NCI-H187 treated with DMSO at 0.1 percent for 48 hours (cell line): ENCODE measurements at places on chromosomes 12 and 14.

DNA sequence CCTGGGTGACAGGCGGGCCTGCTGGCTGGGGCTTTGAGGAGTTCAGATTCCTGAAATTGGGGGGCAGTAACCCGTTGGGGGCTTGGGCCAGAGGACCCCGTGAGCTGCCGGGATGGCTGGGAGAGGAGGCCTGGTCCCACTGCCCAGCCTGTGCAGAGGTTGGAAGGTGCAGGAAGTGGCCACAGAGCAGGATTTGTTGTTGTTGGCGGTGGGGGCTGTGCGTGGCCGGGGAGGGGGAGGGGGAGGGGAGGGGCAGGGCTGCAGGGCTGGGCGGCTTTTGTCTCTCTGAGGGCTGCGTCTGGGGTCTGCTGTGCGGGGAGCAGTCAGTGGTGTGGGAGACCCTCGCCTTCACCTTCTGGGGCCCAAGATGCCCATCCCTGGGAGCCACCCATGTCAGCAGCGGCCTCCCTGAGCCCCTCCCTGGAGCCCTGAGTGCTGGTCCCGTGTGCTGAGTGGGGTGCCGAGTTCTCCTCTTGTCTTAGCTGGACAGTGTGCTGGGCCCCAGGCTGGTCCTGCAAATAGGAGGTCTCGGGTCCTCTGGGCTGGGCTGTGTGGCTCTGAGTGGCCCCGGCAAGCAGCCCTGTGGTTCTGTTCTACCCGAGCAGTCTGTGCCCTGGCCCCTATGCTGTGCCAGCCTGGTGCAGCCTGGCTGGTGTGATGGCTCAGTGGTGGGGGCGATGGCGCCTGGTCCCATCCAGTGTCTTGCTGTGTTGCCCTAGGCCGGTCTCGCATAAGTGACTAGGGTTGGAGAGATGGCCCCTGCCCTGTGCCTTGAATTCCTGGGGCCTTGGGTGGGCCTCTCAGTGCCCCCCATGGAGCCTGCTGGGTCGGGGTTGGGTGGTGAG, 10.3 kb downstream of the KIF26A start:
- DNase-seq: no peak

DNA sequence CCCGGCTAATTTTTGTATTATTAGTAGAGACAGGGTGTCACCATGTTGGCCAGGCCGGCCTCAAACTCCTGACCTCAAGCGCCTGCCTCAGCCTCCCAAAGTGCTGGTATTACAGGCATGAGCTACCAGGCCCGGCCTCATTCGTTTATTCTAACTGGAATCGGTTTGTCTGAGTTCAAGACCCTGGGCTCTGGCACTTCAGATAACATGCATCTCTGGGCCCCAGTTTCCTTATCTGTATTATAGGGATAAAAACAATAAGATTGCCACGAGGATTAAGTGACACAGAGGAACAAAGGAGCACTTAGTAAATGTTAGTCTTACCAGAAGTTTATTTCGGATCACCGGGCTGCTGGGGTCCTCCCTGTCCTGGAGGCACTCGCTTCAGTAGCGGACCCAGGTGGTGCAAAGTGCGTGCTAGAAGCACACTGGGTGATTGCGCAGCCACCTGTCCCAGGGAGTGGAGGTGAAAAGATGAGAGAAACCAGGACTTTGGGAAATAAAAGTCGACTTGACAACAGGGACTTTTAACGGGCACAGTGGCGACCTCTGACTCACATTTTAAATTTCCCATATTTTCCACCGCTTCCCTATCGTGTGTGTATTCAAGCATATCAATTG, 37.5 kb downstream of the ACACB start:
- no peak for DNase-seq

GRCh38 chr14:66330916-66331315, 155.3 kb upstream of the CCDC196 start:
- no peak for DNase-seq

GRCh38 chr12:33357181-33357580, 82.4 kb downstream of the SYT10 start:
- DNase-seq: no peak

- no peak for DNase-seq
Measured at GRCh38 chr14:35406090-35406489, 1.5 kb upstream of the NFKBIA start.

DNA sequence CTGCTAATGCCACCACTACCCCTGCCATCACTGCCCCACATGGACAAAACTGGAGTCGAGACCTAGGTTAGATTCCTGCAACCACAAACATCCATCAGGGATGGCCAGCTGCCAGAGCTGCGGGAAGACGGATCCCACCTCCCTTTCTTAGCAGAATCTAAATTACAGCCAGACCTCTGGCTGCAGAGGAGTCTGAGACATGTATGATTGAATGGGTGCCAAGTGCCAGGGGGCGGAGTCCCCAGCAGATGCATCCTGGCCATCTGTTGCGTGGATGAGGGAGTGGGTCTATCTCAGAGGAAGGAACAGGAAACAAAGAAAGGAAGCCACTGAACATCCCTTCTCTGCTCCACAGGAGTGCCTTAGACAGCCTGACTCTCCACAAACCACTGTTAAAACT, 7.1 kb upstream of the OAS2 start:
- no peak for DNase-seq

- DNase-seq: no peak
Measured at GRCh38 chr14:101966742-101967141, 2.4 kb downstream of the DYNC1H1 start.

DNA sequence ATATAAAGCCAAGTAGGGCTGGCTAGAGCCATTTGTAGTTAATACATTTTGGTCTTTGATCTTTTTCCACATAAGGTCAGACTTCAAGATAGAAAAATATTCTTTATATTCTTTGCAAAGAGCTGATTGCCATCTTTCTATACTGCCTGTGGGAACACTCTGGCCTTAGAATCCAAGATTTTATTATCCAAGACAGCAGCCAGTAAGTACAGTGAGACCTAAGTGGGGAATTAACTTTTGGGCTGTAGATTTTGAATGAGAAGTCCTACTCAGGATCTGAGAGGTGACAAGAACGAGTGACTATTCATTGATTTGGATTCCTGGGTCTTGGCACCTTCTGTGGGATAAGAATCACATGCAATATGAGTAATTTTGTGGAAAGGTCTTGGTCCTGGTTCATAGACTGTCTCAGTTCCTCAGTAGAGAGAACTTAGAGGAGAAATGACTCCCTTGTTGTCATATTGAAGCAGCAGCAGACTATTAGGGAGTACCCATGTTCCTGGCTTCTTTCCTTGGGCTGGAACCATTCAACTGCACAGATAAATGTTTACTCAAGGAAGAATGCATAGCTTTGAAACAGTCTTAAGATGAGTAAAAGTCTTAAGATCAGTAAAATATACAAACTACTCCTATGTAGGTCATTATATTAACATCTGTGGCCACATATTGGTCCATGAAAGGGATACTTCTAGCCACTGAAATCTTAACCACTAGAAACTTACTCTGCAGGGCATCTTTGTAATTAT, 353.8 kb downstream of the RAD51B start:
- no peak for DNase-seq

DNA sequence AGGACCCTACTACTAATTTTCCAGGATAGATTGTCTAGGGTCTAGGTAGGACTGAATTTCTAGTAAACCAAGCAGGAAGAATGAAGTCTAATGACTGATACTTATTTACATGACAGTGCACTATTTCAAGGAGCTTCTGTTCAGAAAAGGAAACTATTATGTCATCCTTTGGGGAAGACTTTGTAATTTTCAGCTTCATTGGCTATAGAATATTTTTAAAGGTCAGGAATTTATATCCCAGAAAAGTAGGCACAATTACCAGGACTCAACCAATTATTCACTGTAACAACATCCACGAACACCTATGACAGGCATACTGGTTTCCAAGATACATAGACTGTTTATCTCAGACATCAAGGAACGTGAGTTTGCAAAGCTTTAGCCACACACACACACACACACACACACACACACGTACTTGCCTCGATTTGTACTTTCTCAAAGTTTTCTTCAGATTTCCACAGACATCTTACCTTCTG, 23.2 kb downstream of the OR6S1 start:
- no peak for DNase-seq

GRCh38 chr12:75170640-75171185, 38.9 kb downstream of the KCNC2 start:
- no peak for DNase-seq

DNA sequence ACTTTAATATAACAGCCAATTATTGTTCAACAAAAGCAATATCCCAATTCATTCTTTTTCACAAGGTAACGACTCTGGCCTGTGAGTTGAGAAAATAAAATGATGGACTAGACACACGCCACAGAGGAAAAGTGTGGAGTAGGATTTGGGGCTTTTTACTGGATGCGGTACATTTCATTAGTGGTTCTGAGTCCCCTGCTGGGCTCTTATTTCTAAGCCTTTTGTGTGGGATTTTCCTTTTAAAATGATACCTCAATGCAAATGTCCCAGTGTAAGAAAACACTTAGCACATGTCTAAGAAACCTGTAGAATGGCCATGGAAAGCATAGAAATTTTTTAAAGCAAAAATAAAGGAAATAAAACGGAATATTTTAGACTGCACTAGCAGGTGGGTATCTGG, 73.4 kb downstream of the C12orf42 start:
- DNase-seq: no peak
